ENCODE measurements at places on chromosomes 7 and 10.
A peak's percentile ranks its signal among the peaks of the same experiment; 100 is the strongest.

DNA sequence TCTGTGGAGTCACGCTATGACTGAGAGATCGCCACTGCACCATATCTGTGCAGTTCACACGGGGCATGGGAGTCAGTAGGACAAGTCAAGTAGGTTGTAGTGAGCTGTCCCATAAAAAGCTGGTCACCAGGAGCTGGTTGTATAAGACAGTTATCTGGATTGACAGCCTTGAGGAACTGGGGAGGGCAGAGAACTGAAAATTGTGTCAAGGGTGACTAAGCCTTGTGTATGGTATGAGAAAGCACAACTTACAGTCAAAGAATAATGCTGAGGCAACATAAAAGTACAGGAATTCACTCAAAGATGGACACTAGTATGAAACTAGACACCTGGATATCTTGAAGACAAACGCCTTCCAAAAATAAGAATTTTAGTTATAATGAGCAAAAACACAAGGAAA is 564.9 kb downstream of the POM121L12 start:
- no peak for DNase-seq

DNA sequence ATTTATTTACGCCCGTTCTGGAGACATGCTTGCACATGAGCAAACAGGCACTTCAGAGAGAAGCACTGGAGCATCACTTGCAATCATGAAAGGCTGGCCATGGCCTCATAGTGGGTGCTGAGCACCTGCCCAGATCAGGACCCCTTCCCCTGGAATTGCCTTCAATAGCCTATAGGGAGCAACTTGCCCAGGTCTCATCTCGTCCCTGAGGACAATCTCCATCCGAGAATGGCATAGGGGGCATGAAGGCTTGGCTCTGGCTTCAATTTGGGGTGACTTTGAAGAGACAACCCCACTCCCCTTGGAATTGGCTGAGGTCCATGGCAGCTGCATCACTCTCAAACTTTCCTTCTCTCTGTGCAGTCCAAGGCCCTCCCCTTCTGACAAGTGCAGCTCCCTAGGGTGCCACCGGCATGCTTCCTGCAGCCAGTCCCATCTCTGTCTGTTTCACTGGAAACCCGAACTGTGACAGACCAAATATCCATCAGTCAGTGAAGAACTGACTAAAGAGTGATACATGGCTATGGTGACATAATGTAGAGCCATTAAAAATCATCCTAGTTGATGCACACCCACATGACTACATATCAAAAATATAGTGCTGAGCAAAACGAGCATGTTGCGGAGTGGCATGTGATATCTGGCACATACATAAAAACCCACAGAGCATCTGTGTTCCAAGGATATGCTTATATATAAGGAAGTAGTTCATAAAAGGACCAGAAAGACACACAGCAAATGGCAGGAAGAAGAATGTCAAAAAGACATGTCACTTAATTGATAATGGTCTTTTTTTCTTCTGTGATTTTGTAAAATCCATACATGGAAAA is 12.4 kb downstream of the GDF2 start:
- DNase-seq: no peak

GRCh38 chr10:3785851-3786271 is 852 bp upstream of the KLF6 start:
- DNase-seq: peak; percentile 60

DNA sequence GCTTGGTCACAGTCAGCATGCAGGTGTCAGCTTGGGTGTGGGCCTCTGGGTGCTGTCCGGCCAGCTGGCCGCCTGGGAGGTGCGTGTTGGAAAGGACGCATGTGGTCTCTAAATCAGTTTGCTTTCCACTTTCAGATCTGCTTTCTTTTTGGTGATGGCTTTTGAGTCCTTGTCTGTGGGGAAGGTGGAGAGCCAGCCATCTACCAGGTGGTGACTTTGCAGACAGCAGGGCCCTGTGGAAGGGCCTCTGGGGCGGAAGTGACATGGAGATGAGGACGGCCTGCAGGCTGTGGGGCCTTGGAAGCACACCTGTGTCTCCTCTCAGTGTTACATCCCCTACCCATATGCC is 59.4 kb downstream of the WDR37 start:
- DNase-seq: no peak

DNA sequence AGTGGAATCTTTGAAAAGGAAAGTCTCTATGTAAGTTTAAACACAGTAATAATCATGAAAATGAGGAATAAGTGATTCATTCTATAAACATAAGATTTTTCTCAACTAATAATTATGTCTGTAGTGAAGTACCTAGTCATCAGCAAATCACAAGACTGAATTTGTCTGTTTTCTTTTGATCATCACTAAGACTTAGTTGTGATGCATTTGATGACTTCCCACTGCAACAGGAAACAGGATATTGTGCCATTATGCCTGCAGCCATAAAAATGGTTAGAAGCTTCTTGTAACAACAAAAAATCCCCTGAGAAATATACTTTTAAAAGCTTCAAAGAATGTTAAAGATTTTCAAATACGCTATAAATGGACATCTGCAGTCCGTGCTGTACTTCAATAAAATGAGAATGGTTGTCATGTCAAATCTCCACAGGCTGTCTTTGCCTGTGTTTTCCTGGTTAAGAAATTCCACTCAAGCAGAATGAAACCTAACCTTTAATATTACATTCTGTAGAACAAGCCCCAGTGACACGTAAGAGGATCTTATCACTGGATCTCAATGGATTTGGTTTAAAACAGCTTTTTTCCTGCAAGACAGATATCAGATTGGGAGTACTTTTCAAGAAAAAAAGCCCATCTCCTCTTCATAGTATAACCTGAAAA is 1262.3 kb upstream of the PHF14 start:
- DNase-seq: no peak

GRCh38 chr10:112507046-112507445 is 60.0 kb downstream of the VTI1A start:
- no peak for DNase-seq

GRCh38 chr10:66625709-66626590 is 299.9 kb upstream of the LRRTM3 start:
- DNase-seq: no peak

DNA sequence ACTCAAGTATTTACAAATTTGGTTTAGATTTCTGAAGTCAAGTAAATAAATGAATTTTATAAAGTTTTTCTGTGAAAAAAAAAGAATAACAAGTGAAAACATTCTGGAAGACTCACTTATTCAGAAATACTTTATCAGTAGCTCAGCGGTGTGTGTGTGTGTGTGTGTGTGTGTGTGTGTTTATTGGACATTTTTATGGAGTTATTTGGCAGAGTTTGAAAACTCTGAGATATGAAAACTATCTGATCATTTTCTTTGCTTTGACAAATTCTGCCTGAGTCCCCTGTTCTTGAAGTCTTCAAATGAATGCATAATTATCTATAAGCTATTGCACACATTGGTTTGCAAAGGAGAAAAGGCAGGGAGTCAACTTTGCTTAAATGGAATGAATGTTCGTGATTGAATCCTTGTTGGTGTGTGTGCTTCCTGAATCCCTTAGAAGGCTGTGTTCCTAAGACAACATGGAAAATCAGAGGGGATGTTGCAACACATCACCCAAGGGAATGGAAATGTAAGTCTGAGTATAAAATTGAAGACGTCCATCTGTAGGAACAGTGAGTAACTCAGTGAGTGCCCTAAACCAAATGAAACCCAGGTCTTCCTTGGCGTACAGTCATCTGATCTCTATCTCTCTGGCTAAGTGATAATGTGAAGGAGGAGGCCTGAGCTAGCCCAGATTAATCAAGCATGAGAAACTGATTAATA is 160.9 kb downstream of the REEP3 start:
- peak; percentile 99 for DNase-seq

All from fibroblast of villous mesenchyme (primary cell).